GM23248 (cell line): ENCODE measurements at places on chromosomes 3 and 15.

DNA sequence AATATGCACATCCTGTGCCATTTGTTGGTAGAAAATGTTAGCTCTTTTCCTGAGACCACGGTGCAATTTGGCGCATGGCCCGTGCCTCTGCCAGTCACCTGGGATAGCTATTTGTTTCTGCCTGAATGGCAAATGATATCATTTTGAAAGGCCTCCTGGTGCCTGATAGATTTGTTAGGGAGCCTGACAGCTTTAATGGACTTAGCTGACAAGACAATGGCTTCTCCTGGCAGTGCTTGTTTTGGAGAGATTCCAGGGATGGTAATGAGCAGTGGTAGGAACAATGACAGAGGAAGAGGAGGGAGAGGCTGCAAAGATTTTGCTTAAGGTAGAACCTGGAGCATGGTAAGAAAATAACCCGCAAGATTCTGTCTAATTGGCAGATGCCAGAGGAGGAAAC is 268.5 kb downstream of the CLSTN2 start:
- no peak for DNase-seq

DNA sequence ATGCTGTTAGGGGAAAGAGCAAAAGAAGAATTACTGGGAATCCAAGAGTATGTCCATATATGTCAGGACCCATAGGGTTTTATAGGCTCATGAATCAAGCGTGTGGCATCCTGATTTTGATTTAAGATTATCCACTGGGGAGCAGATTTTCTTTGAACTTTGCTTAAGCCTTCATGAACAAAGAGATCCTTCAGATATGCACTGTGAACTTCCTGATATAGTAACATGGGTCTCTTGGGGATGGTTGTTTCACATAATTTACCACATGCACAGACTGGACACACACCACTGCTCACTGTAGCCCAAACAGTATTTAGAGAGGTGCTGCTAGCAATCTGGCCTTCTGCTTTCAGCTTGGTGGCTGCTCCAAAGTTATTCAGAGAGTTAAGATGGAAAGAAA is 200.9 kb upstream of the ZPLD1 start:
- DNase-seq = no peak

DNA sequence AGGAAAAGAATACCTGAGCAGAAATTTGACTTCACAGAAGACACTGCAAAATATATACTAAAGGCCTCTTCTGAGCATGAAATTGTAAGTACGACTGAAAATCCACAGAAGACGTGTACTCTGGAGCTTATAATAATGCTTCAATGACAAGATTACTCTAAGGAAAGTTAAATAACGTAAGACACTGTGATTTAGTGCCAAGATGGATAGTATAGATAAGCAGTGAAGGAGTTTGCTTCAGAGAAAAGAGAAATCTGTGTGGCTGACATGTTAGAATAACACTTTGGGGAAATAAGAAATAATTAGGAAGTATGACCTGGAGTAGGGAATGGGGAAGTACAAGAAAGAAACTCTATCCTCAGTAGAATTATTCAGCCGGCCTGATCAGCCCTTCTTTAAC is 28.9 kb downstream of the ALDH1A2 start:
- no peak for DNase-seq

DNA sequence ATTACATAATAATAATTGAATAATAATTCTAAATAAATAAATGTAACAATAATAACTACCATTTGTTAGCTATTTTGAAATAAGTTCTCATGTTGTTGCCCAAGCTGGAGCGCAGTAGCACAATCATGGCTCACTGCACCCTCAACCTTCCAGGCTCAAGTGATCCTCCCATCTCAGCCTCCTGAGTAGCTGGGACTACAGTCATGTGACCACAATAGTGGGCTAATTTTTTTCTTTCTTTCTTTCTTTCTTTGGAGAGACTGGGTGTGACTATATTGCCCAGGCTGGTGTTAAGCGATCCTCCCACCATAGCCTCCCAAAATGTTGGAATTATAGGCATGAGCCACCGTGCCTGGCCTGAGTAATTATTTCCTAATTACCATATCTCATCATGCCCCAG is 30.9 kb upstream of the KCNMB3 start:
- DNase-seq = no peak

- peak; percentile 86 for DNase-seq
Observed at GRCh38 chr3:99866261-99866761, 48.6 kb downstream of the CMSS1 start.

GRCh38 chr3:176522436-176522835 is 674.8 kb downstream of the TBL1XR1 start:
- DNase-seq = no peak

GRCh38 chr3:193662757-193663322 is 69.8 kb downstream of the OPA1 start:
- DNase-seq = no peak

GRCh38 chr15:66851311-66852063 is 149.5 kb downstream of the SMAD6 start:
- peak; percentile 93 for DNase-seq

- DNase-seq = no peak
Observed at GRCh38 chr3:61684386-61684785, 123.0 kb downstream of the PTPRG start.

- DNase-seq = no peak
Observed at GRCh38 chr15:90881181-90881977, 2.9 kb upstream of the FES start.

DNA sequence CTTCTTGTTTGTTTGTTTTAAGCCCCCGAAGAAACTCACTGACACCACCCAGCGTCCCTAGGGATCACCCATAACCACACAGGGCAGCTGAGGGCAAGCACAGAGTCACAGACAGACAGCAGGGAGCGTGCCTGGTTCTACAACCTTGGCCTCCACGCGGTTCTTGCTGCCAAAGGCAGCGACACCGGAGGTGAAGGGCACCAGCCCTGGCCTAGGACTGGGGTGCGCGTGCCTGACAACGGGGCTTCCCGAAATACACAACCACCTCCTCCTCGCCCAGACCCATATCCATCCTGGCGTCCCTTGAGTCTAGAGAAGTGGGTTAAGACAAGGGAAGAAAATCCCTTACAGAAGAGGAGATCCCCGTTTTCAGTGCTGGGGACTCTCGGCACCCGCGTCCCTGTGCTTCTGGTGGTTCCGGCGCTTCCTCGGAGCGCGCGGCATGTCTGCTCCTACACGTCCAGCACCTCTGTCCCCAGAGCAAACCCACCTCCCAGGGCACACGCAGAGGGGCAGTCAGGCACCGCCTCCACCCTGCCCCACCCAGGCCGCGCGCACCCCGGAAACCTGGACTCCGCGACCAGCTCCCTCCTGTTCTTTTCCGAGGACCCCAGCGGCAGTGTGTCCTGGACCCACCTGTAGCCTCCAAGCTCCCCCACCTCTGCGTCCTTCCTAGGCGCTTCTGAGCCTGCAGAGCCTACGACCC is 911 bp downstream of the RFTN1 start:
- DNase-seq = peak; percentile 76

DNA sequence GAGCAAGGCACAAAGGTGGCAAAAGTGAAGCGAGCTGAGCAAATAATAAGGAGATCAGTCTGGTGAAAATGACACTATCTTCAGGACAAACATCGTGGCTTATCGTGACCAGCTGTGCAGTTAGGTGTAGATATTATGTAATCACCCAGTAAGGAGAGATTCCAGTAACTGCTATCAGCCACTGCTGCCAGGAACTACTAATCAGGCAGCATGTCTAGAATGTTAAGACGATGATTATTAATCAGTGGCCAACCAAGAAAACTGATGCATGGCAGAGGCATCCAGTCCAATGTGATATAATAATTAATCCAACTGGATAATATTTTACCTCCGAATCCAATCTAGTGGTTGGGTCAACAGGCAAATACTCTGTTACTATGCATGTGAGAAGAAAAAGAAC is 252.7 kb upstream of the ZPLD1 start:
- DNase-seq = peak; percentile 58

- DNase-seq = no peak
Observed at GRCh38 chr3:24722087-24722486, 227.4 kb upstream of the THRB start.

DNA sequence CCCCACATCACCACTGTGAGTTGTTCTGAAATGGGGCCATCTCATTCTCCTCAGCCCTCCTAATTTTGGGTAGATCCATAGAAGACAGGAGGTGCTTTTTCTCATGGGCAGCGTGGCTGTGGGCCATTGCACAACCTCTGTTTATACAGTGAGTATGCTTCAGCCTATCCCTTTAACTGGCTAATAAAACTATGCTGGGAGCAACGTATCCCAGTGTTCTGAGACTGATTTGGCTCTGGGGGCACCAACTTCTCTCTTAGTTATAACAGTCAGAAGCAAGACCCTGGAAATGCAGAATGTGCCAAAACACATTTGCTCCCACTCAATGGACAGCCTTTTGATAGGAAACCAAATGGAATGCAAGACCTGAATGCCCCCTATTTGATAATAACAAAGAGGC is 97.1 kb upstream of the ICE2 start:
- DNase-seq = peak; percentile 59

- DNase-seq = no peak
Observed at GRCh38 chr3:81217101-81217500, 544.3 kb downstream of the GBE1 start.

DNA sequence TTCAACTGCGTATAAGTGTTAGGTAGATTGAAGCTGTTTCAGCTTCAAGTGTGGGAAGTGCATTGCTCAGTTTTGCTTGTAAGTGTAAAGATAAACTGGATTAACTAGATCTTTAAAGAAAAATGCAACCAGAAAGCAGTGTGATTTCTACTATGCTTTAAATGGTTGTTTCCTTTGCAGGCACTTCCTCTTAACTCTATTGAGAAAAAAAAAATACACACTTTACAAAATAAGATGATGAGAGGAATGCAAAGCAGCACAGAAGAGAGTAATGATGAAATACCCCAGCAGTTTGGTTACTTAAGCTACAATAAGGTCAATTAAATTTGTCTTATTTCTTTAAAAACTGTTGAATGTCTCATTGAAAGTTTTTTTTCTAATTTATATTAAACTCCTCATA is 40.8 kb downstream of the DPH6 start:
- no peak for DNase-seq

DNA sequence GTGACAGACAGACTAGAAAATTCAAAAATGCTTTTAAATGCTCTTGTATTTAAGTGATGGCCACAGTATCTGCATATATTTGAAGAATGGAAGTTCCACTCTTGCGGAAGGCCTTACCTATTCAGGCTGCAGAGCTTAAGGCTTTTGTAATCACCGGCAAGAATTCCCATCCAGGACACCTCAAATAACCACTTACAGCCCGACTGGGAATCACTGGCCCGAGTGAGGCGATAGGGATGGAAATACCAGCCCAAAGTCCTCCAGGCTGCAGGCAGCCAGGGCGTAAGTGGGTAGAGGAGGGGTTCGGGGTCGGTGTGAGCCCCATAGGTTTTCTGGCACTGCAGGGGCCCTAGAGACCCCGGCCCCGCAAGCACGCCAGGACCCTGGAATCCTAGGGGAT is 9.5 kb downstream of the CMTM7 start:
- DNase-seq = no peak

DNA sequence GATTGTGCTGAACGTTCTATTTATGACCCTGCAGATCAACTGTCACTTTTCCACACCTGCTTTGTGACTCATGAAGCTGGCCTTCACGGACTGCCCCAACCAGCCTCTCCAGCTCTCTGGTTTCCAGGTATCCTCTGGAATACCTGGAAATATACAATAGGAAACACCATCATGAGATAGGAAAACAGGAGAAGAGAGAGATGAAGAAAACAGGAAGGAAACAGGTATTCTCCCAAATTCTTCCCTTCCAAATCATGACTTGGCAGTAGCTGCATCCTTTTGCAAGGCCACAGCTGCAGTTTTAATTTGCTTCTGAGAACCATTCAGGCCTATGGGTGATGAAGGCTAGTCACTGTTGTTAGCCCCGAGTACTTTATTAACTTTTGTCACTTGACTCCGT is 909.1 kb downstream of the EPHA3 start:
- no peak for DNase-seq

DNA sequence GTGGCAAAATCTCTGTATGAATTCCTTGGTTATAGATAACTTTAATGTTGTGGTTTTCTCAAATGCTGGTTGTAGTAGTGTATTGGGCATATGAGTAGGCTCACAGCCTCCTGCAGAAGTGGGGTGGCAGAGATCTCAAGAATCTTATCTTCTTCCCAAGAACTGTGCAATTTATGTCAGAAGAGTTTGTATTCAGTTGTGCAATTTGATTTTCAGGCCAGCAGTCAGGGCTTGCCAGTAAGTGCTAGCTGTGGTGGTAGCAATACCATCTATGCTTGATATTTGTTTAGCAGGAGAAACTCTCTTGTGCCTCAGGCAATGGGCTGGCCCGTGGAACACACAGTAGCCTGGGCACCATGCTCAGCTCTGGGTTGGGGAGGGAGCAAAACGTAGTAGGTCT is 58.4 kb upstream of the GOLIM4 start:
- no peak for DNase-seq

DNA sequence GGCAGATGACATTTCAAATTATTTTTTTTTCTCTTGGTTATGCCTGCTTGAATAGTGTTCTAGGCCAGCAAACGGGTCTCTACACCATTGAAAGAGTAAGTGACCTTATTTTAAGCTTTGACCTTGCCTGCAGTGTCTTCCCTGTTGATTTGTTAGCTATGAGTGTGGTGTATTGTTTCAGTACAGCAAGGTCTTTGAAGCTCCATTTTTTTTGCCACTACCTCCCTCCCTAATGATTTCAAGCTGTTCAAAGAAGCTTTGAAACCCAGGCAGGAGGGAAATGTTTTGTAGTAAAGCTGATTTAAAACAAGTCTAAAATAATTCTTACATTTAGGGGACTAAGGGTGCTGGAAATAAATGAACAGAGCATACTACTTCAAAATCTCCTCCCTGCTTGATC is 1249.8 kb downstream of the ROBO1 start:
- DNase-seq = no peak

- DNase-seq = no peak
Observed at GRCh38 chr15:70046679-70047369, 50.9 kb downstream of the TLE3 start.

DNA sequence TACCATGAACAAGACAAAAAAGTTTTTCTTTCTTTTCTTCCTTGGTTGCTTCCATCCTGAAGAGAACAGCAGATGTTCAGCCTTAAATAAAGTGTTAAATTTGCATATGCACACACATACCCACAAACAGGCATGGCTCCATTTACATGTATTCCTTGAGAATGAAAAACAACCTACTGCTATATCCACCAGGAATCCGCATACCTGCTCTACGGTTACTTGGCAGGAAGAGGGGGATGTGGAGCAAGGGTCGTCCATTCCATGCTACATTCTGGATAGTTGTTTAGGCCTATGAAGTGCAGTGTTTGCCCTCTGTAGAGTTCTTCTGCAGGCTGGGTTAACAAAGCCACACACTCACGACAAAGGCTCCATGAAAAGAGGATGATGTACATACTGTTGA is 322.8 kb downstream of the KCNH8 start:
- DNase-seq = no peak

GRCh38 chr3:150763841-150764483 is 993 bp upstream of the SIAH2 start:
- peak; percentile 87 for DNase-seq
